ENCODE measurements at places on chromosomes 12 and 14.
A peak's percentile ranks its signal among the peaks of the same experiment; 100 is the strongest.

GRCh38 chr14:70804556-70805162 is 4.7 kb downstream of the MAP3K9 start:
- no peak for DNase-seq

GRCh38 chr14:24734917-24735500 is 101.0 kb upstream of the GZMB start:
- peak; percentile 93 for DNase-seq

GRCh38 chr12:65937161-65937641 is 112.9 kb downstream of the HMGA2 start:
- no peak for DNase-seq

- no peak for DNase-seq
These were observed 247.1 kb downstream of the MSRB3 start for GRCh38 chr12:65525491-65526141.

- no peak for DNase-seq
These were observed 27.8 kb downstream of the FAM222A start for GRCh38 chr12:109741286-109741969.

DNA sequence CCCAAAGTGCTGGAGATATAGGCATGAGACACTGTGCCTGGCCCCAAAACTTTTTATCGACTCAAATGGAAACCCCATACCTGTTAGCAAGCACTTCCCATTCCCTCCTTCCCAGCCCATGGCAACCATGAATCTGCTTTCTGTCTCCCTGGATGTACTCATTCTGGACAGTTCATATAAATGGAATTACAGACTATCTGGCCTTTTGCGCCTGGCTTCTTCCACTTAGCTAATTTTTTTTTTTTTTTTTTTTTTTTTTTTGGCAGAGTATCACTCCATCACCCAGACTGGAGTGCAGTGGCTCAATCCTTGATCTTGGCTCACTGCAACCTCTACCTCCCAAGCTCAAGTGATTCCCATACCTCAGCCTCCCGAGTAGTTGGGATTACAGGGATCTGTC is 134.5 kb upstream of the MED13L start:
- DNase-seq: no peak

- no peak for DNase-seq
These were observed 11.3 kb downstream of the TSFM start for GRCh38 chr12:57793920-57794319.

- DNase-seq: no peak
These were observed 15.8 kb downstream of the DTD2 start for GRCh38 chr14:31441273-31442111.

- peak; percentile 45 for DNase-seq
These were observed 35.3 kb downstream of the MIPOL1 start for GRCh38 chr14:37232907-37233481.

GRCh38 chr14:61458766-61459165 is 137.4 kb downstream of the PRKCH start:
- no peak for DNase-seq

DNA sequence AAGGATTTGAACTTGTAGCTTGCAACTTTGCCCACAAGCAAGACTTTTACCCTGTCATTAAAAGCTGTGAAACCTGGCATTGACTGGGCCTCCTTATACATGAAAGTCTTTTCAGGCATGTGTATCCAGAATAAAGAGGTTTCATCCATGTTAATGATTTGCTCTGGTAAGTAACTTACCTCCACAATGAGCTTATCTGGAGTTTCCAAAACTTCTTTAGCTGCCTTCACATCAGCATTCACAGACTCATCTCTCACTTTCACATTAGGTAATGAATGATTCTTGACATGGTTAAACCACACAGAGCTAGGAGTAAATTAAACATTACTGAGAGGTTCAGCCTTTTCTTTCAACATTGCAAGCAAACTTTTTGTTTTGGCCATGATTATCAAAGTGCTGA is 234.4 kb upstream of the CLEC14A start:
- no peak for DNase-seq

DNA sequence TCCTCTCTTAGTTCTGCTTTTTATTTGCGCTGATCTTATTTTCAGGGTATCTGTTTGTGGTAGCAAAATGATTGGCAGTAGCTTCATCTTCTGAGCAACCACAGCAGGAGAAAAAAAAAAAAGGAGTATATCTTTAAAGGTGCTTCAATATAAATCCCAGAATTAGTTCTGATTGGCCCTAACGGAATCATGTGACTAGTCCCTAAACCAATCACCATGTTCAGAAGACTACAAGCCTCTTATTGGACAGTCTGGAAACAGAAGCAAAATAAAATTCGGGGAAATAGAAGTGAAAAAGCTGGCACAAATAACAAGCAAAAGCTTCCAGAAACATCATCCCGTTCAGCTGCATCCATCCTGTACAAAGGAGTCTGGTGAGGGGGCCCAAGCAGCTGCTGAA is 49.9 kb upstream of the PTPRO start:
- no peak for DNase-seq

- DNase-seq: no peak
These were observed 7.7 kb downstream of the KRT83 start for GRCh38 chr12:52313461-52313860.

DNA sequence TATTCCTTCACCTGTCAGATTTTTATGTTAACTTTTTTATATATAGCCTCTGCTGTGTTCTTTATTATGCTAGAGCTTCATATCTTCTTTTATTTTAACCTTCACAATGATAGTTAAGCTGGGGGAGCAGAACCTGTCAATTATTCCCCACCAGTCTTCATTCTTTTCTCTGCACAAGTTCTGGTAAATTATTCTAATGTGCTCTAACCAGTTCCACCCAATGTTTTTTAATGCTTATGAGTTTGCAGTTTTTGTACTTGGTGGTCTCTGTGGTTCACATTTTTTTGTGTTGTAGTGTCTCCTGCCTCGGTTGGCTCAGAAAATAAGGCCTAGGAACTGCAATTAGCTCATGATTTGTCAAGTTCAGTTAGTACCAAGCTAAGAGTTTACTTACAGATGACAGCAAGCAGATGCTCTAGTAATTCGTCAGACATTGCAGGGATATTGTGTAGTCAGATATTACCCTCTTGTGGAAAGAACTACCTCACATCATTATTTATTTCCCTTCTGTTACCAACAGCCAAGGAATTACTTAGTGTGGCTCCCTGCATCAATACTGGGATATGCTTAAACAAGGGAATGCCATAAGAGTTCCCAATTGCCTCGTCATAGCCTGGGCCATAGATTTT is 14.5 kb downstream of the DYRK2 start:
- no peak for DNase-seq

DNA sequence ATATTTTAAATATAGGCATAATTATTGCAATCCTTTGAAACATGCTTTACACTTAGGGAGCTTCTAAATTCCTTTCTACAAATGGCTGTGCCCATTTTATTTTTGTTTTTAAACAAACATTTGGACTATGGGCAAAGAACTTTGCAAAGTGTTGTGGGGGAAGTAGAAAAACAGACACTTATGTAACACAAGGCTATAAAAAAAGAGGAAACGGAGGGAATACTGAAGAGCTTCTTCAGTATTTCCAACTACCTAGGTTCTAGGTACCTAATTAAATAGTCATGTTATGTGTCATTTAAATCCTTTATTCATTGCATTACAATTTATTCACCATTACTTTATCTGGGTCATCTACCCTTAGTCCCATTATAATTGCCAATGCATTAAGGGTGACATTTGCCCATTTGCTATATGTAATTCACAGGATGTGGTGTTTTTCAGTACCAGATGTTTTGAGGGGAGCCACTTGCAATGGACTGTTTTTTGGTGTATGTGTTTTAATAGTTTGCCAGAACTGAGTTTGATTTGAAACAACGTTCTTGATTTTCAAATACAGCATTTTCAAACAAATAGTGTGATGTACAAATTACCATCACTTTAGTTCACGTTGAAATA is 1.5 kb upstream of the MSRB3 start:
- no peak for DNase-seq

- DNase-seq: peak; percentile 79
These were observed 60.9 kb upstream of the OR4E1 start for GRCh38 chr14:21734457-21735074.

Data from pons (tissue), 1 donor.